ENCODE measurements at places on chromosomes 1 and 21.

- DNase-seq: no peak
Measured at GRCh38 chr1:83000286-83000685, 998.6 kb downstream of the TTLL7 start.

GRCh38 chr1:196535727-196536126 lies 72.5 kb downstream of the KCNT2 start:
- DNase-seq: no peak

DNA sequence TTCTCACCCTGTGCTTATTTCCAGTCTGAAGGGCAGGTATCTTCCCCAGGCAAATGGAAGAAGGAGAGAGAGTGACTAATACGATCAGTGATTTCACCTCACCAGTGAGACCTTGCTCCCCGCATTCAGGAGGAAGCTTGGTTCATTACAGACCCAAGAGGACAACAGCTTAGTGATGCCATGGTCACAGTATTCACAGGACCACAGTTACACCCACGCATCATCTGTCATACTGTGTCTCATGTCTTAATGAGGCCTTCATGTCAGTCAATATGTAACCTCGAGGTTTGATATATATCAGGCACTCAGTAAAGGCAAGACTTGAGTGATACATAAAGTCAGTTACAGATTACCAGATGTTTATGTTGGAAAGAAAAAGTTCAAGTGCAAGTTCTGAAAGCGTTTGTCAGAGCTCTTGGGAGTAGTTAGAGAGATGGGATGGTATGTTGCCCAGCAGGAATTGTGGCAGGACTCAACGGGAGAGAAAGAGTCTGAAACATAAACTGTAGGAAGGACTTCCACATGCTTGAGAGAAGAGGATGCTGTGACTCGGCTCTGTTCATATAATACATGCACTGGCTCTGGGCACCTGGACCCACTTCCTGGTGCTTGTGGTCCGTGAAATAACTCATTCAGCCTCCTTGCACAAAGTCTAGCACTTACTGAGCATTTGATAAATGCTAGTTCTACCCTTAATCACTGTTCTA lies 33.3 kb downstream of the GNPAT start:
- no peak for DNase-seq

- DNase-seq: no peak
Measured at GRCh38 chr1:1418464-1419362, 2.4 kb downstream of the ANKRD65 start.

GRCh38 chr1:174247472-174247871 lies 88.2 kb downstream of the RABGAP1L start:
- no peak for DNase-seq

Measured in suppressor macrophage treated with lipopolysaccharide for 1 hour (primary cell).